ENCODE measurements at places on chromosomes 12 and 14.

DNA sequence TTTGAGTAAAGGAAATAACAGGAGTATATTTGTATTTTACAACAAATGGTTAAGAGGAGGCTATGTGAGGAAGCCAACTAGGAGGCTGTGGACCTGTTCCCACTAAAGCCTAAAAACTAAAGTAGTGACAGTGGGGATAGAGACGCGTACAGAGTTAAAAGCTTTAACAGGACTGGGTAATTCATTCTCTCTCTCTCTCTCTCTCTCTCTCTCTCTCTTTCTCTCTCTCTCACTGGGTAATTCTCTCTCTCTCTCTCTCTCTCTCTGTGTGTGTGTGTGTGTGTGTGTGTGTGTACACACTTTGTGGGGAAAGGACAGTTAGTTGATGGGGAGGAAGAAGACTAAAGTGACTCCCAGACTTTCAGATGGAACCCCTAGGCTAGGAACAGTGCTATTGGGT lies 16.3 kb downstream of the ERC1 start:
- no peak for ATAC-seq

DNA sequence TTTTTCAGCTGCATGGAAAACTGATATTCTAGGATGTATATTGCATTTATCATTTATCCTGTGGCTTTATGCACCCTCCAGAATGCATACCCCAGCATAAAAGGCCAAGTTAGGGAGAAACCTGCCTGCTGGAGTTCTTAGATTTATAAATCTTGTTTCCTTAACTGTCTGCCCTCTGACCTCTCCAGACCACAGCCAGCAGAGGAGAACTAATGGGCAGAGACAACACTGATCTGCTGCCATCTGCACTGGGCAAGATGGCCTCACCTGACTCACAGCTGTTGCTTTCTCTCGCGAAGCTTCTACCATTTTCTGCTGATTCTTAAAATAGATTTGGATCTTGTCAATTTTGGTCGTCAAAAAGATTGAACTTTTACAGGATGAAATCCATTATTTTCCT lies 65.8 kb downstream of the PPP2R5C start:
- no peak for ATAC-seq

GRCh38 chr14:52269100-52269499 lies 1.6 kb downstream of the PTGDR start:
- no peak for ATAC-seq

DNA sequence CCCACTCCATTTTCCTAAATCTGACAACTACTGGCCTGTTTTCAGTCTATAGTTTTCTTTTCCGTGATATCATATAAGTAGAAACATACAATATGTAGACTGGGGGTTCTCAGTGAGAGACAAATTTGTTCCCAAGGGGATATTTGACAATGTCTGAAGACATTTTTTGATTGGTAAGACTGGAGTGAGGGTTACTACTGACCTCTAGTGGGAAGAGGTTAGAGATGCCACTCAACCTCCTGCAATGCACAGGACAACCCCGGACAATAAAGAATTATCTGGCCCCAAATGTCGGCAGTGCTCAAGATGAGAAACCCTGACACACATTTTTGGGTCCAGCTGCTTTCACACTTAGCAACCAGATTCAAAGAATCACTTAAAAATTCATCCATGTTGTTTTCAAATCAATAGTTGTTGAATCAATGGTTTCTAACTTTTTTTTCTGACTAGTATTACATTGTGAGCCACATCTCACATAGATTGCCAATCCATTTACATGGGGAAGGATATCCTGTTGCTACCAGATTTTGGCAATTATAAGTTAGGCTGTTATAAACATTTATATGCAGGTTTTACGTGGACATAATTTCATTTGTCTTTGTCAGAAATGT lies 307.1 kb downstream of the RPL10L start:
- no peak for ATAC-seq

DNA sequence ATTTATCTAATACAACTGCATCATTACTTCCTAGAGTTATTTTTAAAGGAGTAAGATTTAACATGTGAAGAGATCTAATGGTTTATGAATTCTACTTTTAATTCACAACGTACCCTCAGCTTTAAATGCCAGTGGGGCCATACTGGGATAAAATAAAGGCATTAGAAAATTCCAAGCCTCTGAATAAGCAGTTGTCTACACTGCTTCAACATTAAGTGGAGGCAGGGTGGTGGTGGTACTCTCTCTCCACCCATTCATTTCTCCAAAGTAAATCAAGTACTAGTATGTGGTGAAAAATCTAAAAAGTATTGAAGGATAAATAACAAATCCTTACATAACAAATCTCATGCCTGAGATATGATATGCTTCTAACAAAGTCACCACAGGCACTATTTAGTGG lies 52.4 kb downstream of the FERMT2 start:
- ATAC-seq = no peak

DNA sequence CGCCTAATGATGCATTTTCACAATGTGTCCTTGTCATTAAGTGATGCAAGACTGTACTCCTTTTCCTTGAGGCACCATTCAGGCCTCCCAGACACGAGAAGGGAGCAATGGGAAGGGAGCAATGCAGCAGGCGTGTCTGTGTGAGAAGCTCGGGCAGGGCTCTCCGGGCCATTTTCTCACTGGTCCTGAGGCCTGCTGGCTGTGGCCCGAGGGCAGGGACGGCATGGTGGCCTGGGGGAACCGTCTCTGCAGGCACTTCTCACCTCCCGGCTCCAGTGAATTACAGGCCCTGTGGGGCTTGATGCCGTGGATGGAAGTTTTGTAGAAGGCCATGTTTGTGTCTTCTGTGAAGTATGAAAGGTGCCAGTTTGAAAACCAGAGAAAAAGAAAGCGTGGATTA lies 71.0 kb downstream of the ADGRD1 start:
- no peak for ATAC-seq

Data from activated CD4-positive, CD25-positive, alpha-beta regulatory T cell treated with anti-CD3 and anti-CD28 coated beads, Interleukin-2, amount 50 U/mL, for 24 hours (primary cell).